ENCODE measurements at places on chromosomes 3 and 15.

GRCh38 chr3:20232906-20233780 lies 47.1 kb upstream of the SGO1 start:
- no peak for DNase-seq

DNA sequence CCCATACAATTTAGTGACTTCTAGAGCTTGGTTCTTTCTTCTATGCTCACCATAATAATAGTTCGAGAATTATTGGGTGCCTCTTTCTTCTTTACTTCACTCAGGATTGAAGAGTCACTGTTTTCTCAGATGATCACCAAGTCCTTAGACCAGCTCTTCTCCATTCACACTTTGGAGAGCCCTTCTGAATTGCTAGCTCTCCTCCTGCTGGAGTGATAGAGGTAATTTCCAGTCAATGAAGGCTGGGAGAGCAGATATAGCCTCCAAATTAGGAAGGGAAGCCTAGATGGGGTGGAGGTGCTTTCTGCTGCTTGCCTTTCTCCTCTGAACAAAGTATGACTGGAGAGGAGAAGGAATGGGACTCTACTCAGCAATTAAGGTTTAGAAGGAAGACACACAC lies 10.7 kb upstream of the BBX start:
- no peak for DNase-seq

- no peak for DNase-seq
Measured at GRCh38 chr3:42184651-42185443, 81.1 kb downstream of the CCK start.

GRCh38 chr3:148074946-148075345 lies 622.8 kb upstream of the AGTR1 start:
- no peak for DNase-seq

DNA sequence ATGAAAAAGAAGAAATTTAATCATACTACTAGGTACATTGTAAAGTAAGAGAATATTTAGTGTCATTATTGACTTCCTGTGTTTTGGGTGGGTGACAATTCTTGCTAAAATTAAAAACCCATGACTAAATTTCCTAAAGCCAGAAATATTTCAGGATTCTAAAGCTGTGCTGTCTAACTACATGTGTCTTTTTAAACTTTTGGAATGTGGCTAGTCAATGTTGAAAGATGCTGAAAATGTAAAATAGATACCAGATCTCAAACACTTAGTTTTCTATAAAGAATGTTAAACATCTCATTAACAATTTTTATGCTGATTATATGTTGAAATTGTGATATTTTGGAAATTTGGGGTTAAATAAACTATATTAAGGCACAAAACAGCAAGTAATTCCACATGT lies 308.9 kb upstream of the TMCO5A start:
- DNase-seq, result no peak

GRCh38 chr3:95539950-95540483 lies 1274.4 kb upstream of the EPHA6 start:
- no peak for DNase-seq

- no peak for DNase-seq
Measured at GRCh38 chr3:70615286-70615685, 302.8 kb upstream of the MDFIC2 start.

DNA sequence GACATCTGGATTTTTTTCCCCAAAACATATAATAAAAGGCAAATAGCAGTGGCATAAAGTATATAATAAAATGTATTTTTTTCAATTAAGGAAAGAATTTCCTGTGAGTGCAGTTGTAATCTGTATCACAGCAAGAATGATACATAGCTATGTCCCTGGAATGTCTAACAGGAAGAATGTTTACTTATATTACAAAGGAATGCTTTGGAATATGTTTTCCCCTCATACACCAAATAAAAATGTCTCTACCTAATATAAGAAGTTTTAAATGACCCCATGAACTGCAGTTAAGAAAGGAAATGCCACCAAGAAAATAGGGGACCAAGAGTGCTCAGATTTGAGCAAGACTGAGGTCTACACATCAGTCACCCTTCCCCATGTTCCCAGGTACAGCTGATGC lies 38.0 kb upstream of the ATP11B start:
- DNase-seq, result no peak

- no peak for DNase-seq
Measured at GRCh38 chr3:151330379-151330778, 1.0 kb upstream of the P2RY13 start.

GRCh38 chr3:52015438-52016228 lies 19.9 kb upstream of the RPL29 start:
- no peak for DNase-seq

DNA sequence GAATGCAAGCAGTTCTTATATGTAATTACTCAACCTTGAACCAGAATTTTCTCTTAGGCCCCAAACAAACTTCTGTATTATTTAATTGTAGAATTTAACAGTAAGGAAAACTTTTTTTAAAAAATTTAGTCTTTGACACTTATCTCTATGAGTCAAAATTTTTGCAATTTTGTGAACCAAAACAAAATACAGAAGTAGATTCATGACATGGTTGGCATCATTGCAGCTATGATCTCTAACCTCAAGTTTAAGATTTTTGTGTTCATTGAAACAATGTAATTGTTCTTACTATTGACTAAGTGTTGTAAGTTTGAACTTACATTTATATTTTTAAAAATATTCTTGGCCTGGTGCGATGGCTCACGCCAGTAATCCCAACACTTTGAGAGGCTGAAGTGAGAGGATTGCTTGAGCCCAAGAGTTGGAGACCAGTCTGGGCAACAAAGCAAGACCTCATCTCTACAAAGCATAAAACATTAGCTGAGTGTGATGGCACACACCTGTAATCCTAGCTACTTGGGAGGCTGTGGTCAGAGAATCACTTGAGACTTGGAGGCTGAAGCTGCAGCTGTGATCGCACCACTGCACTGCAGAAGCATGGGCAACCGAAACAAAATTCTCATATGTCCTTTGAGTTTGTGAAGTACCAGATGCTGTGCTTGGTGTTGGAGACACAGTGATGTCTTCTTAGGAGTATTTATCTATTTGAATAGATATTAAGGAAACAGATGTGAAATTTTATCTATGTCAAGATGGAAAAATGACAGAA lies 39.7 kb downstream of the STT3B start:
- no peak for DNase-seq

DNA sequence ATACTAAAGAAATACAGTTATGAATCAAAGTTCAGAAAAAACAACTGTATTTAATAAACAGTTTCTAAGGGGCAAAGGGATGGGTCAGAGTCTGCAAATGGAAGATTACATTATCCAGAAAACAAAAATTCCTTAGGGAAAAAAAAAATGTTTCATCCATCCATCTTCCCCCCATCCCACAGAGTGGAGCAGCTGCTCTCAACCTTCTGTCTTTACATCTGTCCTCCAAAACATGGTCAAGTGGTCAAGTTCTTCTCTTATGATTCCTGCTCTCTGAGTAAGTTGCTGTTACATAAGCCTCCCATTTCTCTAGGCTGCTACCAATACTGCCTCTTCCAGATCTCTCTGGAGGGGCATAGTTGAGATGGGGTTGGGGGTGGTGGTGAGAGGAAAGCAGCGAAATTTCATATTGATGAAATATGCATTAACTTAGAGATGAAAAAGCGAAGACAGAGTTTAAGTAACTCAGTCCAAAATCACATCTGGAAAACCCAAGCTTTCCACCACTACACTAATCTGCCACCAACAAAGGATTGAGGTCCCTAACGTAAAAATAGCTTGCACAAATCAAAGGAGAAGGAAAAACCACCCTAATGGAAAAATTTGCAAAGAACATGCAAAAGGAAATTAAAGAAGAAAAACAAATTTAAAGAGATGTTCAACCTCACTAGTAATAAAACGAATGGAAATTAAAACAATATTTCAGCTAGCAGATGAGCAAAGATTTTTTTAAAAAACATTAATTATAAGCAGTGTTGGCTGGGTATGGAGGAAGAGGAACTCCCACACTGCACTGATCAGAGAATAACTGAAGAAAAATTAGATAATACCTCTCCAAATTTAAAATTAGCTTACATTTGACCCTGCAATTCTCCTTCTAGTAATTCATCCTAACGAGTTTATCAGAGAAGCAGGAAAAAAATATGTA lies 109.5 kb downstream of the ST8SIA2 start:
- no peak for DNase-seq

DNA sequence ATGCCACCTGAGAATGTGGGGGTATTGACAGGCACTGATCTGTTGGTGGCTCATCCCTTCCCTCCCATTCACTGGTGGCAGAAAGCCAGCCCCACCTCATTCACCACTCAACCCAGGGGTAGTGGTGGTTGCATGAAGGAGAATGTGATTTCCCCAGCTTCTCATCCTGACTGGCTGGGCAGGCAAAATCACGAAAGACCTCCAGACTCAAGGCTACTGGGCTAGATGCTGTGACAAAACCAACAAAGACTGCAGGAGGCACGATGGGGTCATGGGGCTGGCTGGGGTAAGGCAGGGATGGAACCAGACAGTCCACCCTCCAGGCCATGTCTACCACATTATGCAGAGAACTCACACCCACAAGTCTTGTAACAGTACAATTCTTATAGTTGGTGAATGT lies 33.9 kb downstream of the FSTL1 start:
- DNase-seq, result no peak

GRCh38 chr15:73996267-73996666 lies 1.8 kb downstream of the PML start:
- DNase-seq, result no peak

- no peak for DNase-seq
Measured at GRCh38 chr3:107588217-107588616, 65.5 kb downstream of the BBX start.

DNA sequence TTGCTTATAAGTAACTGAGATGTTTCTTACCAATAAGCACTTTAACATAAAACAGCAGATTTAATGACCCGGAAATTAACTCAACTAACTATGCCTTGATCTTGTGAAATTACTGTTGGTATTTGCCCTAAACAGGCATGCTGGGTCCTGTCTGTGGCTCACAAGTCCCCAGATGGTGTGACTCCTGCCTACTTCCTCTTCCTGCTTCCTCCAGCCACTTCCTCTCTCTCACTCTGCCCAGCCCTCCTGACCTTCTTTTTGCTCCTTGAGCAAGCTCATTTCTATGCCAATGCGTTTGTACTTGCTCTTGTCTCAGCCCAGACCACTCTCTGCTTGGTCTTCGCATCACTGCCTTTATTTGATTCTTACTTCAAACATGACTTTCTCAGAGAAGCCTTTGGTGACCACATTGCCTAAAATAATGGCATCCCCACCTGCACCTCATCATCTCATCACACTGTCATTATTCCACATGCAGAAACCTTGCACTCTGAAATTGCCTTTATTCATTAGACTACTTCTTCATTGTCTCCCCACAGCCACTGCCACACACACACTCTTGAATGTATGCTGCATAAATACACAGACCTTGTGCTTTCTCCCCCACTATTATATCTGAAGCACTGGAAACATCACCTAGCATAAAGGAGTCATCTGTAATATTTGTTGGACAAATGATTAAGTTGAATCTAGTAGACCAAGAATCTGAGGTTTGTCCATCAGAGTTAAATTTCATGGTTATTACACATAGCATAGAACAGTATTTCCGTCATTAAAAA lies 256.3 kb upstream of the SEMA6D start:
- DNase-seq, result no peak

- no peak for DNase-seq
Measured at GRCh38 chr3:168336276-168336675, 240.6 kb upstream of the GOLIM4 start.

- no peak for DNase-seq
Measured at GRCh38 chr3:188458756-188459155, 304.8 kb downstream of the LPP start.

- no peak for DNase-seq
Measured at GRCh38 chr3:22887664-22888291, 315.3 kb upstream of the UBE2E2 start.

- no peak for DNase-seq
Measured at GRCh38 chr15:79308874-79309273, 2.0 kb upstream of the TMED3 start.

- DNase-seq, result no peak
Measured at GRCh38 chr3:79326642-79327041, 441.2 kb downstream of the ROBO1 start.

- DNase-seq, result no peak
Measured at GRCh38 chr3:118436697-118437262, 597.9 kb downstream of the IGSF11 start.

- DNase-seq, result no peak
Measured at GRCh38 chr3:19334120-19334519, 185.8 kb downstream of the KCNH8 start.

DNA sequence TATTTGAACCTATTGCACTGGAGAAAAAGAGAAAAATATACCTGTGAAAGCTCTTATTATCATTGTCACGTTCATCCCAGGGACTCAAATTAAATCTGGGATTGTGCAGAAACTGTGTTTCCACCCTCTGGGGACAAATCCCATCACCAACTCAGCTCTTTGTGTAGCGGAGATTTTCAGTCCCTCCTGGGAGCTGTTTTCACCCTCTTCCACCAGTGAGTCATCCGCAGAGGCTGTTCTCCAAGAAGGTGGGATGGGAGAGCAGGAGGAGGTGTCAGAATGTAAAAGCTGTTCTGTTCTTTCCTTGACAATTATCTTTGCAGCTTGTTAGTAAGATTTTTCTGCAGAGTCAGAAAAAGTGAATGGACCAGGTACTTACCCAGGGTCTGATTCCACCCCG lies 28.0 kb downstream of the SV2B start:
- no peak for DNase-seq

- DNase-seq, result no peak
Measured at GRCh38 chr15:25178835-25179672, 224.3 kb downstream of the SNRPN start.

DNA sequence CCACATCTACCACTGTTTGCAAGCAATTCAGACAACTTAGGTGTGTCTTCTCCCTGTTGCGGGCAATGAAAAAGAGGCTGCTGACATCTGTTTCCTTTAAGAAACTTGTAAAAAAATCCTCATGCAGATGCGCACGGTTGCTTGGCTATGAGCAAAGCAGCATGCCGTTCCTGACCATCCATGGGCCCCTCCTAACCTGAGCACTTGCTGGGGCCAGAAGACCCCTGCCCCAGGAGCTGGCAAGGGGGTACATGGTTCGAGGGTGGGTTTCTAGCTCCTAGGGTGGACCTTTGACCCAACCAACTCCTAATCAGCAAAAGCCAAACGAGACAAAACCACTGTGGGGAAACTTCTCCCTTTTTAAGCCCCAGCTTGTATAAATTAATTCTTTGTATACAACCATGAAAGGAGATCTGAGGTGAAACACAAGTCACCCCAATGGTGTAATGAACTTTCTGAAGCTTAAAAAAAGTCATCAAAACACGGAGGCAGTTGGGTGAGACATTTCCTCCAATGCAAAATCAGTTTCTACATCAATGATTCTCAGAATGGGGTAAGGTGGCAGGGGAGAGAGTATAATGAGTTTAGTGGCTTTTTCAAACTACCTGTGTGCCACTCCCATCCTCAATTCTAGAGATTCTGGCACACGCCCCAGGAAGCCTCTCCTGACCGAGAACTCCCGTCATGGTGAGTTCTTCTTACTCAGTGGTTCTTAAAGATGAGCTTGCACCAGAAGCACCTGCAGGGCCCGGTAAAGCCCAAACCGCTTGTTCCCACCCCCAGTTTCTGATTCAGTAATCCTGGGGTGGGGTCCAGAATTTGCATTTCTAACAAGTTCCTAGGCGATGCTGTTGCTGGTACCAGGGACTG lies 44.1 kb downstream of the CPN2 start:
- DNase-seq, result no peak
